ENCODE measurements at places on chromosomes 6 and 20. TPM values are rescaled to one million over a fixed set of nuclear protein-coding genes. Genes with fewer than 3 reads are reported as not detected.

The ANKRD66 gene
- total RNA-seq: not detected

The NKAPL gene
- total RNA-seq: not detected

- DNase-seq: no peak
These were observed 14.7 kb upstream of the ASXL1 start for GRCh38 chr20:32343439-32343838.

DNA sequence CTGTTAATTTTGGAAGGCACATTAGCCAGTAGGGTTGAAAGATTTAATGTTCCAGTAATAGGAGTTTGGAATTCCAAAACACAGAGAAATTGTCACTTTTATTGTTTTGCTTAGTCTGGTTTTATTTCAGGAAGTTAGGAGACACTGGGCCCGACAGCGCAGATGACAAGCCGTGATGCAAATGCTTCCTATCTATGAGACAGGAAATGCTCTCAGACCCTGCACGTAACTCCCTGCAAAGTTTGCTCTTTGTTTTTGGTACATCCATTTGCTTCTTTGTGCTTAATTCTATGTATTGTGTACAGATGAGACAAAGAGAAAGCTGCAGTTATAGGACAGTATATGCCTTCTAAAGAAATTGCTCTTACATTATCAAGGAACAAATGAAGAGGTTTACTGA is 201.6 kb upstream of the SGK1 start:
- no peak for DNase-seq

- DNase-seq: no peak
These were observed 71.5 kb downstream of the SLC23A2 start for GRCh38 chr20:4929686-4930397.

- no peak for DNase-seq
These were observed 84.2 kb downstream of the MYB start for GRCh38 chr6:135265278-135265677.

DNA sequence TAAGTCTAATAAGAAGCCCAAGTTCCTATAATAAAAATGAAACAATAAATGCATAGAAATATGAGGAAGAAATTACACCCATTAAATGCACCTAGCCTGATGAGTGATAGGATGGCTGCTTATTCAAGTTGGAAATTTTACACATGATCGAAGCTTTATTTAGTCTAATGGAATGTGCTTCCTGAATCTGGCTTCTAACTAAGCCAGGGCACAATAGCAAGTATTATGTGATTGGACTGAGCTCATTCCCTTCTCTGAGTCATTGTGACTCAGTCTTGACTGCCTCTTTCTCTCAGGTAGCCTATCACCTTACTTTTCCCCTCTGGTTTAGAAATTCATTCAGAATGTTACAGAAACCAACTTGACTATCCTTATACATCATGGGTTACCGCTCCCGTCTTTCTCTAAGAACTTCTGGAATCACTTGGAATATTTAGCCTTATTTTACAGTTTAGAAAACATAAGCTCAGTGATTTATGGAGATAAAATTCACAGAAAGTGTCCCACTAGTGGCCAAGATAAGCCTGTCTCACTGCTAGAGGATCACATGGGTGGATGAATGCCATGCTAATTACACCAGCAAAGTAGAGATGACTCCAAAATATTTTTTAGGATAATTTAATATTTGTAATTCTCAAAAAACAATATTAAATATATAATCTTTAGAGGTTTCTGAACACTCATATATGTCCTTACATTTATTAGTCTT is 505.3 kb upstream of the JAG1 start:
- peak; percentile 64 for DNase-seq

DNA sequence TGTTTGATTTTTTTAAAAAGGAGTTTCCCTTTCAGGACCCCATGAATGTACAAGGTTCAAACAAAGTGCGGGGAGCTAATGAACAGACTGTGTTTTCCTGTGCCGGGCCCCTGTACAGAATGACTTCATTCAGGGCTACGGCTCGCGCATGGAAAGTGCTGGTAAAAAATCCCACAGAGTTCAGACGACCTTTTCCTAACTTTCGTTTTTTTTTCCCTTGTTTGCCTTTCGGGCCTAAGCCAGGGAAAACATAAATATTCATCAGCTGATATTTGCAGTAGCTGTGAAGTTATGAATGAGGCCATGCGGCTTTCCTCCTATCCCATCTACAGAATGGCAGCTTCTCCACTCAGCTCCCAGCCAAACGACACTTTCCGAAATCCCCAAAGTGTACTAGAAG is 74.0 kb downstream of the HAO1 start:
- DNase-seq: no peak

GRCh38 chr20:25269833-25270170 is 21.9 kb downstream of the PYGB start:
- DNase-seq: no peak

DNA sequence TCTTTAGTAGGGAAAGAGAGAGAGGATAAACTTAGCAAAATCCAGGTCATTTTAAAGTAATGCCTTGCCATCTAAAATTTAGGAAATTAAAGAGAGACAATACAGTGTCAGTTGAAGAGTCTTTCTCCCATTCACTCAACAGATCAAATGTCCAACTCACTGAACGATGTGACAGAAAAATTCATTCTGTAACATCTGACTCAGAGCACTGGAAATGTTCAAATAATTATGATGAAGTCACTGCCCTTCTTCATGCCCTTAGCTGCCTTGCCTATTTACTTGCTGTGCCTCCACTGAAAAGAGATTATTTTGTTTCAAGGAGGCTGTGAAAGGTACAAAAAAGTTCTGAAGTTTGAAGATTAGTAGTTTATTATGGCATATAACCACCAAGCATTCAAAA is 434.8 kb downstream of the ADGRB3 start:
- no peak for DNase-seq

- no peak for DNase-seq
These were observed 43.3 kb downstream of the EZR start for GRCh38 chr6:158775832-158776231.

Measured in H4 (cell line).